ENCODE measurements at places on chromosomes 1 and 21.

DNA sequence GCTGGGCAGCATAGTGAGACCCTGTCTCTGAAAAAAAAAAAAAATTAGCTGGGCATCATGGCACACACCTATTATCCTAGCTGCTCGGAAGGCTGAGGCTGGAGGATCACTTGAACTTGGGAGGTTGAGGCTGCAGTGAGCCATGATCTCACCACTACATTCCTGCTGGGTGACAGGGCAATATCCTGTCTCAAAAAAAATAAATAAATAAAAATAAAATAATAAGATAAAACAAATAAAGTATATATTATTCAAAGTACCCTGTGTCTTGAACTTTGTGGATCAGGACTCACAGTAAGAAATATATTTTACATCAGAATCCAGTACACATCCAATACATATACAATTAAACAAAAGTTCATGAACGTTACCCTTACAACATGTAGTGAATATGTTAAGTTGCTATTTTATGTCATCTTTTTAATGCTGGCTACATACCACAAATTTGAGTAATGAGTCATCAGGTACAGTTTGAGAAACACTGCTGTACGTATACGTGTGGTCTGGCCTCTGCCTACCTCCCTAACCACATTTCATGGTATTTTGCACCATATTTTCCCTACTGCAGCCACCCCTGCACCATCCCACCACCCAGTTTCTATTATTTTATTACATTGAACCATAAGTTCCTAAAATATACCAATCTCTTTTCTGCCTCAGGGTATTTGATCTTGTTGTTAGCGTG lies 4.4 kb downstream of the NME7 start:
- DNase-seq = no peak

- DNase-seq = no peak
Measured at GRCh38 chr1:230894664-230895063, 26.3 kb upstream of the C1orf198 start.

- DNase-seq = no peak
Measured at GRCh38 chr1:186745531-186746146, 65.4 kb upstream of the PTGS2 start.

DNA sequence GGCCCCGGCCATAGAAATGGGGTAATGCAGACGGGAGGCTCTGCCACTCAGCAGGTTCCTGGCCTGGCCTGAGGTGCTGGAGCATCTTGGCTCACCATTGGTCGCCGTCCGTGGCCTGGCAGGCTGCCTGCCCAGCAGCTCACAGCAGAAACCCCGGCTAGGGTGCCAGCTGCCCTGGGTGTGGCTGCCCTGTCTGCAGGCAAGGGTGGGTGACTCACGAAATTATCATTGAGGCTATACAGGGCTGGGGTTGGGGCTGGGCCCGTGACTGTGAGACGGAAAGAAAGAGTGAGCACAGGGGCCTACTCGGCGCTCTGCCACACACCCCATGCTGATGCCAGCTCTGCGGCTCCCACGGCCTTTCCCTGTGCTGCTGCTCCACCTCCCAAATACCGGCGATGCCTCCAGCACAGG lies 8.0 kb upstream of the PKP1 start:
- no peak for DNase-seq

DNA sequence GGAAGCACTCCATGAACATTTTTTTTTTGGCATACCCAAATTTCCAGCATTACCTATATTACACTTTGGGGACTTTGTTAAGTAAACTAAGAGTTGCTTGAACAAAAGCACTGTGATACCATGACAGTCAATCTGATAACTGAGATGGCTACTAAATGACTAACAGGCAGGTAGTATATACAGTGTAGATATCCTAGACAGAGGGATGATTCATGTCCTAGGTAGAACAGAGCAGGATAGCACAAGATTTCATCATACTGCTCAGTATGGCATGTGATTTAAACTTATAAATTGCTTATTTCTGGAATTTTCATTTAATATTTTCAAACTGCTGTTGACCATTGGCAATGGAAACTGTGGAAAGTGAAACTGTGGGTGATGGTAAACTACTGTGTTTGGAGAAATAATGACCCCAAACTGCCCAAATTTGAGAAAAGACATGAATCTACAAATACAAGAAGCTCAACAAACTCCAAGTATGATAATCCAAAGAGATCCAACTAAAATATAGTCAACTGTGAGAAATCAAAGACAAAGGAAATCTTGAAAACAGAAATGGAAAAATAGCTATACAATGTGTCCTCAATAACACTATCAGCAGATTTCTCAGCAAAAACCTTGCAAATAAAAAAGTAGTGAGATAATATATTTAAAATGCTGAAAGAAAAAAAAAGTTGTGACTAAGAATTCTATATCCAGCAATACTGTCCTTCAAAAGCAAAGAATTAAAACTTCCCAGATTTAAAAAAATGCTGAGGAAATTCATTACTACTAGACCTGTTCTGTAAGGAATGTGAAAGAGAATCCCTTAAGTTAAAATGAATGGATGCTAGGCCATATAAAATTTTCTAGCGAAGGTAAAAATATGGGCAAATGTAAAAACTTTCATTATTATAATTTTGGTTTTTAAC lies 410.4 kb downstream of the DUSP10 start:
- DNase-seq = no peak

GRCh38 chr1:201906336-201906735 lies 17.6 kb downstream of the SHISA4 start:
- DNase-seq = no peak

DNA sequence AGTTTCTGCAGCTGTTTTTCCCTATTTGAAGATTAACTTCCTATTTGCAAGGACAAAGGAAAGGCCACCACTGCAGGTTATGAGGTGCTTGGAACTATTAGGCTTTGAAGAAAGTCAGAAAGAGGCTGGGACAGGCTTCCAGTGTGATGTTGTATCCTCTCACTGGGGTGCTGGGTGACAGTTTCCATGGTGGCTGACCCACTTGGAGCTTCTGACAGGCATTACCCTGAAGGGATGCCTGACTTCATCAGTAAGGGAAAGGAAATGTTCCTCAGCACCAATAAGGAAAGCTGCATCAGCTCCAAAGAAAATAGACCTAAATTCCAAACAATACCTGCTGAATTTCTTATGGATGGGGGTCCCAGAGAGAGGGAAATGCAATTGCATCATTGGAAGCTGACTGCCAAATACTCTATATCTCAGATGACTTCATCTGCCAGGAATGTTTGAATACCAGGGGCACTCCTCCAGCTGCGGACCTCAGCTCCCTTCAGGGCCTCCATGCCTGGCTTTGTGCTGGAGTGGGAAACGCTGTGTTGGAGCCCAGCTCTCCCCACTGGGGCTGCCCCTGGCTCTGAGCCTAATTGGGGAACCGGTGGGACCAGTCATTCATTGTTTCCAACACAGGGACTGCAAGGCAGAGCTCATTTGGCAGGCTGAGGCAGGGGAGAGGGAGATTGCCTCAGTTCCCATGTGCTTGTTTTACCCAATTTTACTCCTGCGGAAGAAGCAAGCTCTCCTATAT lies 76.6 kb downstream of the RGL1 start:
- DNase-seq = no peak

- no peak for DNase-seq
Measured at GRCh38 chr1:51070640-51071039, 31.4 kb upstream of the C1orf185 start.

Measured in stimulated activated CD8-positive, alpha-beta memory T cell treated with anti-CD3 and anti-CD28 coated beads, Interleukin-4, amount 100 ng/mL, for 4 hours (primary cell).